ENCODE measurements at places on chromosomes 5 and 9.
A peak's percentile ranks its signal among the peaks of the same experiment; 100 is the strongest.

DNA sequence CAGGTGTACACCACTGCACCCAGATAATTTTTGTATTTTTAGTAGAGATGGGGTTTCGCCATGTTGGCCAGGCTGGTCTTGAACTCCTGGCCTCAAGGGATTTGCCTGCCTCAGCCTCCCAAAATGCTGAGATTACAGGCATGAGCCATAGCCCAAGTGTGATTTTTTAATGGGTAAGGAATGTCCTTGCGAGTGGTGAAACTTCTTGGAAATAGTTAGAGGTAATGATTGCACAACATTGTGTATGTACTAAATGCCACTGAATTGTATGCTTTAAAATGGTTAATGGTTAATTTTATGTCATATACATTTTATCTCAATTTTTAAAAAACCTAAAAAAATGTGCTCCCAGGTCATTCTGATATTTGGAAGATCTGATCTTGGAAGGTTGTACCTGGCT is 59.9 kb upstream of the IL6ST start:
- DNase-seq = no peak

- DNase-seq = no peak
These were observed 93.9 kb downstream of the SETX start for GRCh38 chr9:132260846-132261245.

DNA sequence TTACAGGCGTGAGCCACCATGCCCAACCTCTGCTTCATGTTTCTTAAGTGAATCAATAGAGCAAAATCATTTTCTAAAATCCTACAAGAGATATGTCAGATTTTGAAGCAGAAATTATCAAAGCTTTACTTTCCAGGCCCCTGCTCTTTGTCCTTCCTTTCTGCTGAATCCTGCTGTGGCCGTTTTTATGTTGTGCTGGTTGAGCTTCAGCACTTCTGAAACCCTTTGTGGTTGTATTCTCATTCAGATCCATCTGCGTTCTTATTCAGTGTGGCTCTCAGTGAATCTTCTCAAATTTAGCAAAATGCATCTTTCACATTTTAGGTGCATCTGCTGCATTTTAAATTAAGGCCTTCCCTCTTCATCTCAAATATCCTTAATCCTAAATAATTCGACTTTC is 26.0 kb downstream of the JMY start:
- DNase-seq = no peak

DNA sequence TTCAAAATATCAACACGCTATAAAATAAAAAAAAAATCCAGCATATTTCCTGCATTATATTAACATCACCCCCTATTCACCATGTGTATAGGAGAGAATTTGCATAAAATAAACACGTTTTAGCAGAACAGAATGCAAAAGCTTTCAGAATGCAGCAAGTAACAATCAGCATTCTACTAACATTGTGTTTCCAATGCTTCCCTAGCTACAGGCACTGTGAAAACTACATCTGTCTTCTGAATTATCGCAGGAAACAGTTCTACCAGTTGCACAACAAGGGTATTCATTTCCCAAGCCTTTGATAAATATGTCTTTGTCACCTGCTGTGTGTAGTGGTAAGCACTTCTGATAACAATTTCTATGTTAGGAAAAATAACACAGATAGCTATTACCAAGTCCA is 1015.8 kb downstream of the CDH18 start:
- DNase-seq = no peak

GRCh38 chr5:134547999-134548658 is 22.7 kb downstream of the JADE2 start:
- DNase-seq = no peak

GRCh38 chr5:179245031-179245430 is 100.2 kb downstream of the ADAMTS2 start:
- no peak for DNase-seq

- no peak for DNase-seq
These were observed 72.6 kb upstream of the DMRTA1 start for GRCh38 chr9:22374051-22374450.

GRCh38 chr9:93301291-93301811 is 117.4 kb downstream of the WNK2 start:
- no peak for DNase-seq

- DNase-seq = no peak
These were observed 95.6 kb downstream of the NR6A1 start for GRCh38 chr9:124675261-124676158.

DNA sequence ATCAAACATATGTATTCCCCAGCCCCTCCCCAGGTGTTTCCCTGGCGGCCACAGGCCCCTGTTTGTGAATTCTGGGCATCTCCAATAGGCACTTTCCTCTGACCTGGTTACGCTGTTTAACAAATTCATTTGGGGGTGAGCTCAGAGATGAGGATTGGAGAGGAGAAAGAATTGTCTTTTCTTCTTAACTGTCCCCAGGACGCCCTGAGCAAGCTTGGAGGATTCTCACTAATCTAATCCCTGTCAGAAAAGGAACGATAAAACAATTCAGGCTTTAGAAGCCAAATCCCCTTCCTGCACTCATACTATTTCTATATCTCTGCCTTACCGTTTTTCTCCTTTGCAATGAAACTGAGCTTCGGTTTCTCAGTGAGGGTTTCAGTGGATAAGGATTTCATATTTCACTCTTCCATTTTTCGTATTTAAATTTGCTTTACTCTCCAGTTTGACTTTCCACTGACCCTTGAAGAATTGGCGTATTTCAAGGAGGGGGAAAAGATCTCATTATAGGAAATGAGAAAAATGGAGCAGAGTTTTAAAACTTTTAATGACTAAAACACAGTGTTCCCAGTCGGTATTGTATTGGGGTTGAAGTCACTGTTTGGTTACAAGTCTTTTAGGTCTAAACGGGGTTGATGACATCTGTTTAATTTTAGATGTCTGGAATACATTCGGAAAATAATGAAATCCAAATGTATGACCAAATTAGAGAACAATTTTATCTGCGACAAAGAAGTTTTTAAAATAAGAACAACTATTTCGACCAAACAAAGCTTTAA is 180.1 kb downstream of the MACROH2A1 start:
- no peak for DNase-seq

GRCh38 chr5:132837868-132838267 is 7.4 kb upstream of the SHROOM1 start:
- no peak for DNase-seq

DNA sequence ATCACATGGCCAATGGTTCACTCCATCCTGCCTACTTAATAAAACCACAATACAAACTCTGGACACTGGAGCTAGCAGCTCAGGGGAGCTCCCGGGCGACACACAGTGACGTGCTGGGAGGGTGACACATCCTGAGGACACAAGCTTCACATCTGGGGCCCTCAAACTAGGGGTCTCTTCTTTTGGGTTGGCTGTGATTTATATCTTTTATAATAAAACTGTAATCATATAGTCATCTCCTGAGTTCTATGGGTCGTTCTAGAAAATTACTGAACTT is 12.1 kb upstream of the MAPK9 start:
- no peak for DNase-seq

DNA sequence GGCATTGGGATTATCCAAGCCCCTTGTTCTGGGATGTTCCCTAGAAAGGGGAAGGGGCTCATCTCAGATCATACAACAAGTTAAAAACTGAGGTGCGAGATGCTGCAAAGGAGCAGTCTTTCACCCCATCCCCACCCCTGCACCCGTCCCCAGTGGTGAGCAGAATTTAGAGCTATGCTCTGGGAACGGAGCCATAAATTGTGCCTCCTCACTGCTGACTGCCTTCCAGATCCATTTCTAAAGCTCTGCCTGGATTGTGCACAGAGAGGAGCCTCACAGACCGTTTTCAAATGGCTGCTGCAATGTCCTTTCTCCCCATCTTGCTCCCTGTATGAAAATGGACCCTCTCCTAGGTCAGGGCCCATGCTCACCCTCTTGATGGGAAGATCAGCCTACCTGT is 8.3 kb downstream of the SLC25A48 start:
- no peak for DNase-seq

DNA sequence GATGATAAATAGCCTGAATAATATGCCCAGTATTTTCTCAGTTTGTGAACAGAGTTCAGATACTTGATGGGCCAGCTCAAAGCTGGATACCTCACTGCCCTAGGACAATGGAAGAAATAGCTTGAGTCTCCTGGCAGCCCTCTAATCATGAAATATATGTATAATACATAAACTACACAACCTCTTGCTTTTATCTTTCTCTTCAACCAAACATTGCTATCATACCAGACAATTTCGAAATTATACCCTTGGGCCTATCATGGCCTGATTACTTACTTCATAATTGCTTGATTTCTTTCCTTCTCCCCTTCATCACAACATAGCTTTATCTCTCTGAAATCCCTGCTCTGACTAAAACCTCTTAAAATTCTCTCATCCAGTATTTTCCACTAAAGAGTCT is 1144.9 kb upstream of the C9orf72 start:
- DNase-seq = no peak

- DNase-seq = no peak
These were observed 8.9 kb downstream of the ZNF366 start for GRCh38 chr5:72498284-72498683.

GRCh38 chr5:13218518-13218917 is 726.0 kb downstream of the DNAH5 start:
- DNase-seq = no peak

DNA sequence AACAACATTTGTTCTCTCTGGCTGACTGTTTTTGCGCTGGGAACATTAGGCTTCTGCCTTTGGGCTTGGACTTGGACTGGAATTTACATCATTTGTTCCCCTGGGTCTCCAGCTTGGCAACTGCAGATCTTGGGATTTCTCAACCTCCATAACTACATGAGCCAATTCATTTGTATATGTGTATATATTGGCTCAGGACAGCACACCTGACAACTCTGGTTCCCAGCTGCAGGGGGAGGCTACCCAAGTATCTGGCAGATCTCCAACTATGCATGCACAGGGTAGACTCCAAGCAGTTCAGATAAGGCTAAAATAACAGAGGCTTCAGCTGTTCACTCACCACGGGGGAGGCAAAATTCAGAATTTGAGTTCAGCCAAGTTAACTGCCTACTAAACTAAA is 31.6 kb upstream of the F2RL1 start:
- no peak for DNase-seq

- DNase-seq = no peak
These were observed 27.0 kb downstream of the ALDH1A1 start for GRCh38 chr9:72925891-72926290.

GRCh38 chr9:35908504-35909125 is 675 bp upstream of the SPAAR start:
- peak; percentile 74 for DNase-seq

DNA sequence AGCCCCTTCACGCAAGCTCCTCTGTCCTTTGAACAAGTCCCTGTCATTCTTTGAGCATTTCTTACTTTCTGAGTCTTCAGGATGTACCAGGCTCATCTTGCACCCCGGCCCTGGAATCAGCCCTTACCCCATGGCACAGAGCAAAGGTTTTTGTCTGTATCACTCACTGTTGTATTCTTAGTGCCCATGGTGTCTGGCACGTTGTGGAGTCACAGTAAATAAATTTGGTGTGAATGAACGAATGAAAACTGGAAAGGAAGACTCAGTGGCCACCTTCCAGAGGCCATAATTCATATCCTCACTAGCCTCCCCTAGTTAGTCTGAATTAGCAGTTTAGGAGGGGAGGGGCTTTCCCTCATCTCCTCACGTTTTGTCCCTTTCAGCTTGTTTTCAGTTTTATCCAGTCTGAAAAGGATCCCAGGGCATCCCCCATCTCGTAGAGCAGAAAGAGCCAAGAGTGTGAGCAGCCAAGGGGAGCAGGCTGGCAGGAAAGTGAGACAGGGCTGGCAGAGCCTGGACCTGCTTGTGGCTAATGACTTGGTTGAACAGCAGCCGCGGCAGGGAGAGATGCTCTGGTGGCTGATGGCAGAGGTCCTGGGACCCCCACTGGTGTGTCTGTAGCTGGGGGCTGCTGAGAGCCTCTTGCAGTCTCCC is 42.7 kb downstream of the ZNF618 start:
- no peak for DNase-seq

DNA sequence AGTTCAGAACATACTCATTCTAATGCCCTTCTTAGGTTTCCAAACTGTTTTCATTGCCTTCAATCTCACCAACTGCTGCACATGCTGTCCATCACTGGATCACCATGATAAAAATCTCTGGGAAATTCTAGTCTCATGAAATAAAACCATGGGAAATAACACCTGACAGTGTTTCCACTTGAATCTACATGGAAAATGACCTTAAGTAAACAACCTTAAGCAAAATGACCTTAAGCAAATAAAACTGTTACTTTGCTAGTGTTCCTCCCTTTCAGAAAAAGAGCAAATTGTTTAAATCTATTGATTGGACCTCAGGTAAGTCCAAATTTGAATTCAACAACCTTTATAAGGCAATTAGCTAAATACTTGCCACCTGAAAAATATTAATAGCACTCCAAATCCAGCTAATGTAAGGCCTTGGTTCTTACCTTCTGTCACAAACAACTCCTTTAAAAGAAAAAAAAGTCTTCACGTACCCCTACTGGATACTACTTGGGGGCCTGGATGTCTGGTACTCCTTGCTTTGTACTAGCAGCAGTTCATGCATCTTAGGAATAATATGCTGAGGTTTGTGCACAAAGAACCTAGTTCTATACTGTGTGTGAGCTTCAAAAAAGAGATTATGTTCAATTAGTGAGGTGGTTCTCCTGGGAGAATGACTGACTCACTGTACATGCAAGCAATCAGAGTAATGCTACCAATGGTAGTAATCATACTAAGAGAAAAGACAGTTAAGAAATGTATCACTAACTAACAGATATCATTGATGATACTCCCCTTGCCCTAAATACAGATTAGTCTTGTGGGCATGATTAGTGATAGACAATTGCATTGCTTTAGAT is 630.4 kb downstream of the PSAT1 start:
- no peak for DNase-seq

DNA sequence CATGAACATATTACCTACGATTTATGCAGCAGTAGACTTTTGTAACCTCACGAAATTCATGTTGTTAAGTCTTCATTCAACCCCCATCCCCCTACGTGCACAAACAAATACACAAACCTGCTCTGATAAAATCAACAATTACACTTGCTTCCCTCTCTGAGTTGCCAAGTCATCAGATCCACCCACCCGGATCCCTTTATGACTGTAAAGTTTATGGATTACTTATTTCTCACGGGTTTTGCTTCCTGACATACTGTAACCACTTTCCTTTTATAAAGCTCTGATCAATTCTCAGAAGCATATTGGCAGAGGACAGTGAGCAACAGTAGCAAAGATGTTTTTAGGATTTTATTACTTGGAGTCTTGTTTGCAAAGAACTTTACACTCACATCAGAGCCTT is 70.5 kb downstream of the MLLT3 start:
- no peak for DNase-seq

GRCh38 chr9:15403155-15403554 is 19.5 kb upstream of the SNAPC3 start:
- no peak for DNase-seq

DNA sequence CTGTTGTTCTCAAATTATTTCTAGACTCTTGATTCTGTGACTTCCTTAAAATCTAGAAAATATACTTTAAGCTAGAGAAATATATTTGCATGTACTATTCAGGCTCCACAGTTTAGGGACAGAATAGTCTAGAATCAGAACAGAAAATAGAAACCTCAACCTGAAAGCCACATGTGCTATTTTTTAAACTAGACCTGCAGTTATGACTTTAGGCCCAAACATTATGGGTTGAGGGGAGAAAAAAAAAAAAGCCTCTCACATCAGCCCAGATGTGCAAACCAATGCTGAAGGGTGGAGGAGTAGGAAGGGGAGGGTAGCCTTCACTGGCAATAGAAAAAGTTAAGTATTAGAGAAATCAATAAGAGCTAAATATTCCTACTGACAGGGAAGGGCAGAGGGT is 35.7 kb downstream of the ELL2 start:
- DNase-seq = no peak
